ENCODE measurements at places on chromosomes 11 and 22. TPM values are rescaled to one million over a fixed set of nuclear protein-coding genes. Genes with fewer than 3 reads are reported as not detected.

Gene FDXACB1
- 2.7 TPM for total RNA-seq

Gene ACRV1
- not detected for total RNA-seq

Gene SNU13
- 194 TPM for total RNA-seq

Gene C11orf21
- 0.15 TPM for total RNA-seq

Gene FOLR2
- total RNA-seq = 12.1 TPM

DNA sequence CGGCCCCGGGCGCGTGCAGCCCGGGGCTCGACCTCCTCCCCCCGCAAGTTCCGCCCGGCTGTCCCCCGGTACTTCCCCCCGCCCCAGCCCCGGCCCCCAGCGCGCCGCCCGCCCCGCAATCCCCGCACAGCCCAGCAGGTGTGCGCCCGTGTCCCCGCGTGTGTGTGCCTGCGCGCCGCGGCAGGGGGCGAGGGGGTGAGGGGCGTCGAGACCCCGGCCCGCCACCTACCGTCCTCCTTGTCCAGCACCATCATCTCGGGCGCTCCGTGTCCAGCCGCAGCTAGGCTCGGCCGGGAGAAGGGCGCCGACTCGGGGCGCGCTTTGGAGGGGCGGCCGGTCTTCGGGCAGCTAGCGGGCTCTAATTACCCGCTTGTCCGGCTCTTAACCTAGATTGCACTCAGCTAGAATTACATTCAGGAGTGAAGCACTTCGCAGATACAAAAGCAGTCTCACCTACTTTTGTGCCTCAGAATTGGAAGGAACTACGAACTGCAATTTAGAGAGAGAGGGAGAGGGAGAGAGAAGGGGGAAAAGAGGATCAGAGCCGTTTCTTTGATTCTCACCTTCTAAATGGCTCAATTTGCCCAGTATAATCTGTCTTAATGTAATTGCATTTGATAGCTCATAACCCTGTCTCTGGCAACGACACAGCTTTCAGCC, 439 bp downstream of the LMO1 start:
- DNase-seq = no peak
- peaks cover 4% of the 10 kb centered on the region for H3K4me1 ChIP-seq
- peaks cover 5% of the 10 kb centered on the region for H3K27me3 ChIP-seq
- no peak overlapping the region for H3K4me3 ChIP-seq

- peaks cover 24% of the 10 kb centered on the region for H3K36me3 ChIP-seq
- DNase-seq = peak; percentile 6
- H3K4me1 ChIP-seq = peaks cover 40% of the 10 kb centered on the region
- H3K27me3 ChIP-seq = no peaks in the 10 kb centered on the region
- peak overlapping the region; percentile 86 for H3K27ac ChIP-seq
- H3K4me3 ChIP-seq = peak overlapping the region; percentile 59
Observed at GRCh38 chr22:49958931-49959781, 1.4 kb upstream of the PIM3 start.

- no peak overlapping the region for H3K27ac ChIP-seq
- H3K4me3 ChIP-seq = no peak overlapping the region
- no peaks in the 10 kb centered on the region for H3K27me3 ChIP-seq
- no peaks in the 10 kb centered on the region for H3K36me3 ChIP-seq
Observed at GRCh38 chr11:129943036-129943435, 47.7 kb upstream of the NFRKB start.

DNA sequence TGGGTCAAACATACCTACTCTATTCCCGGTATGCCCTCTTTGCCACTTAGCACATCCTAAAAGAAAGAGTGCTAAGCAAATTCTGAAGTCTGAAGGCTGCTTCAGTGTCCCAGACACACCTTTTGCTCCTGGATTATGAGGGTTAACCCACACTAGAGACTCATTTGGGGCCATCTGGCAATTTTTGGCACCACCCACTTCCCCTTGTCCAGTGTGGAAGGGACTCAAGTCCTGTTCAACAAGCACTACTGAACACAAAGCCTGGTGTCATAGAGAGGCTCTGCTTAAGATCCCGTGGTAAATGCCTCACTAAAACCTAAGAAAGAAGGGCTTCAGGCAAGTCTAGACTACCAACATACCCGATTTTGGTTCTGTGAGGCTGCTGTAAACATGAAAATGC, 85.8 kb downstream of the SERGEF start:
- H3K4me1 ChIP-seq = peaks cover 16% of the 10 kb centered on the region
- H3K36me3 ChIP-seq = no peaks in the 10 kb centered on the region
- H3K4me3 ChIP-seq = no peak overlapping the region
- no peak for DNase-seq
- H3K27me3 ChIP-seq = no peaks in the 10 kb centered on the region

GRCh38 chr22:50190941-50191741, 5.4 kb downstream of the TRABD start:
- peak overlapping the region; percentile 80 for H3K27ac ChIP-seq
- peaks cover 40% of the 10 kb centered on the region for H3K4me1 ChIP-seq
- no peak overlapping the region for H3K4me3 ChIP-seq
- no peak for DNase-seq
- no peaks in the 10 kb centered on the region for H3K27me3 ChIP-seq
